Renal cortical epithelial cell (primary cell): ENCODE measurements at places on chromosomes 4 and X. TPM values are rescaled to one million over a fixed set of nuclear protein-coding genes. Genes with fewer than 3 reads are reported as not detected.

DNA sequence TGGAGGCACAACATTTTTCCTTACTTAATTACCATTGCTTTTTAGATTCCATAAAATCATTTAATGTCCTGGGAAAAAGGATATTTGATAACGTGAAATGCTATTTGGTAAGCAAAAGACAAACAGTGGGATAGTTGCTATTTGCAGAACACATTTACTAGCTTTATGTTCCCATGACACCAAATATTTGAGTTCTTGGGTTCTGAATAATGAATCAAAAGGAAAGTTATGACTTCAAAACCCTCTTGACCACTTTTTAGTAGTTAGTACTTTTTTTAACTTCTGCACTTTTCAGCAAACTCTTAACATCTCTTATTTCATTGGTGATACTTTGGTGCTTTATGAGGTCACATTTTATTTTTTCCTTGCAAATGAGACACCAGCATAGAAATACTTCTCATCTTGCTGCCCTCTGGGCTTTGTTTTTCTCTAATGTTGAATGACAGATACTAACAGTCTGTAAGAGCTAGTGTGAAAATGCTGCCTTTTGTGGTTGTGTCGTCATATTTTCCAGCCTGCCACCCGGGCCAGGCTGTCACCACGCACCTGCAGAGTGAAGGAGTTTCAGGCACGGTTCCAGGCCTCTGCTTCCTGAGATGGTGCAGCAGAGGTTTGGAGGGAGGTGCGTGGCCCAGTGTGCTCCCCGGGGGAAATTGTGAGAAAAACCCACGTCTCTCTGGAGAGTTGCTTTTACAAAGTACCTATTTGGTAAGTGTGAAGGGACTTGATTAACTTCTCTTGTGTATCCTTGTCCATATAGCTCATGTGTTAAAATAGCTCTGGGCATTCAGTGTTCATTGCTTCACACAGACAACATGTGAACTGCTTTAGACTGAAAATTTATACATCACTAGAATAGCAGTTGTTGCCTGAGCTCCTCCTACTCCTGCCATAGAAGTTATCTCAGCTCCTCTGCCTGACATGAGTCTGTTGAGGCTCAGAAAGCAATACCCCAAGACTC, 34.7 kb downstream of the MSL3 start:
- no peak for DNase-seq

DNA sequence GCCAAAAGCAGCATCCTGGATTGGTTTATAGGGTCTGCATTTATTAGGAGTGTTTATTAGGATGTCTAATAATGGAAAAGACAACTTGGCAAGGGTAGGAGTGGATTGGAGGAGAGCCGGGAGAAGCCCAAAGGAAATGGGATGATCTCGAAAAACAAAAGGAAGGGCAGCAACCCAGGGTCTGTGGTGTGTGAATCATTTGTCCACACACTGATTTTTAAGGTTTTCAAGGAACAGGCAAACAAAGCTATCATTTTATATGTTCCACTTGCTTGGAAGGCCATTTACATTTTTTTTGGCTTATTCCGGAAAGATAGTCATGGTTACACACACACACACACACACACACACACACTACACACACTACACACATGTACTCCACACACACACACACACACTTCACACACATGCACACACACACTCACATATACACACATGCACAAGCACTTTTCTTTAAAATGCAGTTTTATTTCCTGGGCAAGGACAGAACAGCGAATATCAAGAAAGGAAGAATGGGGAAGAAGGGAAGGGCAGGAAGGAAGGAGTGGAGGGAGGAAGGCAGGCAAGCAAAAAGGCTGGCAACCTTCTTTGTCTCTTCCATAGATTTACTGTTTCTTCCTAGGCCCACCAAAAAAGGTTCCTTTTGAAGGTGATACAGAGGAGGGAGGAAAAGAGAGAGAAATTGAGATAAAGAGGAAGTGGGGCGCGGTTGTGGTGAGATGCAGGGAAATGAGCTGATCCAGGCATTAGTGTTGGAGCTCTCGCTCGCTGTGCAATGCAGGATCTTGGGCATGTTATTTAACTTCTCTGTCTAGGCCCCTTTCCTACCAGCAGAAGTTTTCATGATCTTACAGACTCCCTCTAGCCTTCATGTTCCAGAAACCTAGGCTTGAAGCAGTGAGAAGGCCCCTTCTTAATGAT, 88.6 kb upstream of the MAML3 start:
- DNase-seq = no peak

- DNase-seq = no peak
These were observed 1.0 kb upstream of the SFRP2 start for GRCh38 chr4:153789741-153790499.

The CTSO gene
- 17.7 and 26.4 TPM in 2 replicates for total RNA-seq

The ENPEP gene
- 21.9 and 115 TPM in 2 replicates for total RNA-seq

GRCh38 chr4:7364979-7365378, 69.8 kb downstream of the PSAPL1 start:
- no peak for DNase-seq

GRCh38 chr4:122827879-122828601, 1.4 kb downstream of the FGF2 start:
- DNase-seq = peak; percentile 87

GRCh38 chrX:63686878-63687714, 97.9 kb downstream of the ARHGEF9 start:
- DNase-seq = peak; percentile 15

The MAP3K15 gene
- total RNA-seq = 1.3 and 1.7 TPM in 2 replicates

DNA sequence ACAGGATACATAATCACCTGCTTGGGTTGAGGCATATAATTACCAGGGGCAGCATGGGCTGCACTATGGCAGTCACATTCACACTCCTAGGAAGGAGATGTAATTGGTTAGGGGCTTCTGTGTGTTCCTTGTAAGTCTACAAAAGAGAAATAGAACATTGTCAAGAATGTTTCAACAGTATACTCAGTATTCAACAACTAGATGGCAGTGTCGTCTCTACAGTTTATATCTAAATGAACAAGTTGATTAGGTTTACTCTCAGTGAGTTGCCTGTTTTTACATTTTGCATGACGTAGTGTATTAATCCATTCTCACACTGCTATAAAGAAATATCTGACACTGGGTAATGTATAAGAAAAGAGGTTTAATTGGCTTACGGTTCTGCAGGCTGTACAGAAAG, 50.5 kb upstream of the RAB33B start:
- DNase-seq = peak; percentile 9

DNA sequence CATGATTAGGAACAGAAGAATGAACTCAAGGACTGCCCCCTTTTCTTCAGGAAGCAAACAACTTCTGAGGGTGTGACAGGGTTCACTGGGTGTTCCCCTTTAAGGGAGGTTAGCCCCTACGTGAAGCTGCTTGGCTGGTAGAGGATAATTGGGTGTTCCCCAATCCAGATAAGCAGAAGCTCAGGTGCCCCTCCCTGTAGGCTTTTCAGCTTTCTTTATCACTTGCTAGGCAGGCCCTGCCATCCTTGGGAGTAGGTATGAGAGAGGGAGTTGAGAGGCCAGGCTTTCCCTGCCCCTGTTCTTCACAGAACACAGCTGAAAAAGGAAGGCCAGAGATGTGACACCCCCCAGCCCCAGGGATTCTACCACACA, 44.2 kb downstream of the RTL9 start:
- DNase-seq = no peak

The GNL3L gene
- 32.5 and 50.2 TPM in 2 replicates for total RNA-seq

DNA sequence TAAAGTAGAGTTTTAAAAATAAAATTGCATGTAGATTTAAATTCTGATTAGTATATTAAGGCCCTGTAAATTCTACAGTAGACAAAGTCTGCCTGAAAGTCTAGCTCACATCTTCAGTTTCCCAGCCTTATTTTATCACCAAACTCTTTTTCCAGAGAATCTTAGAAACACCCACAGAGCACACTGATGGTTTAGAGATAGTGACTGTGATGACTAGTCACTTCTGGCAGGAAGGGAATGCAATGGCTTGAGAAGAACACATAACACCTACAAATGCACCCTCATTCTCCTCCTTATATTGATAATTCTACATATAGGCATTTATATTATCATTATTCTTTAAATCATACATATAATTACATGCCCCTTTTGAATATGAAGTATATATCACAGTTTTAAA, 232.9 kb downstream of the ARAP2 start:
- DNase-seq = no peak
